Activated CD8-positive, alpha-beta T cell treated with anti-CD3 and anti-CD28 coated beads for 36 hours (primary cell): ENCODE measurements at places on chromosomes 1 and 21. TPM values are rescaled to one million over a fixed set of nuclear protein-coding genes. Genes with fewer than 3 reads are reported as not detected.

The IL22RA1 gene
- total RNA-seq = not detected

The FNDC5 gene
- not detected for total RNA-seq

The FGR gene
- 0.51 TPM for total RNA-seq

DNA sequence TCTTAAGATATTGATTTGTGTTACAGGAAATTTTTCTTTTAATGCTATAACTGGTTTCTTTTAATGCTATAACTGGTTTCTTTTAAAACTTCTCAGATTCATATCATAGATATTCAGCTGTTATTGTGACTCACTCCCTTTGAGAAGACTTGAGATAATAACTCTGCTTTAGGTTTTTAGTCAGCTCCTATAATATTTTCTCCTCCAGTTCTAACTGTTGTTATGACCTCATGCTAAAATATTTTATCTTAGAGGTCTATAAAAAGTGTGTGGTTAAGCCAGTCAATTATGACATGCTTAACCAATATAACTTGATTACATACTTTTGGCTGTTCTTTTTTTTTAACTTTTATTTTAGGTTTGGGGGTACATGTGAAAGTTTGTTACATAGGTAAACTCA is 280.2 kb downstream of the PTGER3 start:
- no peak for DNase-seq

- no peak for DNase-seq
Observed at GRCh38 chr1:109083923-109084322, 6.6 kb upstream of the TMEM167B start.

DNA sequence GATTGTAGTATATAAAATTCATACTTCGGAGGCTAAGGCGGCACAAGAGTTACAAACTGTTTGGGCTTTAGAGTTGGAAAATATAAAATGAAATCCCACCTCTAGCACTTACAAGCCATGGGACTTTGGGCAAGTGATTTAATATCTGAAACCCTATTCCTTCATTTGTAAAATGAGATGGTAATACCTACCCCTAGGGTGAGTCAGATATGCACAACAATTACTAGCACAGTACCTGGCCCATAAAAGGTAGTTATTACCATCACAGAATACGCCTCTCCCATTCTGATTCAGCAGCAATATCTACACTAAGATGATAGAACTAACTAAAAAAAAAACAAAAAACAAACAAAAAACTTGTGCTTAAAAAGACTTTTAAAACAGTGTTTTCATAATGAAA is 3.5 kb downstream of the KLHL12 start:
- no peak for DNase-seq

- DNase-seq = peak; percentile 37
Observed at GRCh38 chr1:175757381-175758015, 14.1 kb upstream of the TNR start.

DNA sequence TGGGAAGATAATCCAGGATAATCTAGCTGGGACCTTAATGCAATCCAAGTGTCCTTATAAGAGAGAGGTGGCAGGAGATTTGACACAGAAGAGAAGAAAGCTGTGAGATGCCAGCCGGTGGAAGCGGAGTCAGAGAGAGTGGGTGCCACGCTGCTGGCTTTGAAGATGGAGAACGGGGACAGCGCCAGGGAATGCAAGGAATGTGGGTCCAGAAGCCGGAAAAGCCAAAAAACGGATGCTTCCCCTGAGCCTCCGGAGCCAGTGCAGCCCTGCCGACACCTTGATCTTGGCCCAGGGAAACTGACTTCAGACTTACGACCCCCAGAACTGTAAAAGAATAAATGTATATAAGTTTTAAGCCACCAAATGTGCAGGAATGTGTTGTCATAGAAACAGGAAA is 152.6 kb downstream of the ZNF281 start:
- DNase-seq = no peak

DNA sequence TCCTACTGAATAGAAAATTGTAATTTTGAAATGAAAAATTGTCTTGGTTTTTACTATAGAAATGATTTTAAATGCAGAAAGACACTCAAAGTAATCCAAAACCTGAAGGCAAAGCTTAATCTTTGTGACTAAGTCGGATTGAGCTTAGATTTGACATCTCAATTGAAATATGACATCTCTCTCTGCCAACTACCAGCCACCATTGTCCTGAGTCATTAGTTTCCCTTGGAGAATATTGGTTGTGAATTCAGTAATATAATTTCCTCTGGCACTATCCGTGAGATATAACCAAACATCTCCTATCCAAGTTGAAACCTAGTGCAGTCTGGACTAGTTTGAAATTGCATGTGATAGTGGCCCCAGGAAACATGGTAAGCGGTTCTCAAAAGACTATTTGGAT is 37.1 kb downstream of the PLA2G4A start:
- no peak for DNase-seq

GRCh38 chr1:174931214-174931613 is 68.5 kb upstream of the CACYBP start:
- DNase-seq = no peak

GRCh38 chr1:210631399-210631798 is 302.7 kb downstream of the HHAT start:
- DNase-seq = no peak

DNA sequence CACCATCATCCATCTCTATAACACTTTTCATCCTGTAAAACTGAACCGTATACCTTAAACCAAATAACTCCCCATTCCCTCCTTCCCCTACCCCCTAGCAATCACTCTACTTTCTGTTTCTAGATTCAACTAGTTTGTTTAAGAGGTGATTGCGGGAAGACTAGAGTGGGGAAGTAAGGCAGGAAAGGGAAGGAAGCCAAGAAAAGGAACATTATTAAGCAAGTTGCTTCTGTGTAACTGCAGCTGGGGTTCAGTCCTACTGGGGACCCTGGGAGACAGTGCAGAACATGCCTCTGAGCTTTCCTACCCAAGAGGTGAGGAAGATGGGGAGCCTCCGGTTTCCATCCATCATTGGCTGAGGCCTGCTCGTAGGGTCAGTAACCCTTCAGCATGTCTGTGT is 28.9 kb upstream of the H3-3A start:
- no peak for DNase-seq

DNA sequence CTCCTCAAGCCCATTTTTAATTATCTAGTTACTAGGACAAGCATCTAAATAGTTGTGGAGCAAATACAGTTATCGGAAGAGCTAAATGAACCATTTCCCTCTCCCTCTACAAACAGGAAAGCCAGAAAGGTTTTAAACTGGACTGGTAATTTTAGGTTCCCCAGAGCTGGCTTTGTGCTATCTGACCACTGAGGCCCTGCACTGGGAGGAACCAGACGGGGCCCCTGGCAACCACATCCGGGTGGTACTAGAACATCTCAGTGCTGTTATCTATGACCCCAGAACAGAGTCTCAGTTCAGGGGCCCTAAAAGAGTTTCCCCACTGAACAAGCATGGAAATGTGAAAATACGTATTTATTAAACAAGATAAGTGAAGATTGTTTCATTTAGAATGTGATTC is 7.7 kb upstream of the RSPH1 start:
- DNase-seq = peak; percentile 57

DNA sequence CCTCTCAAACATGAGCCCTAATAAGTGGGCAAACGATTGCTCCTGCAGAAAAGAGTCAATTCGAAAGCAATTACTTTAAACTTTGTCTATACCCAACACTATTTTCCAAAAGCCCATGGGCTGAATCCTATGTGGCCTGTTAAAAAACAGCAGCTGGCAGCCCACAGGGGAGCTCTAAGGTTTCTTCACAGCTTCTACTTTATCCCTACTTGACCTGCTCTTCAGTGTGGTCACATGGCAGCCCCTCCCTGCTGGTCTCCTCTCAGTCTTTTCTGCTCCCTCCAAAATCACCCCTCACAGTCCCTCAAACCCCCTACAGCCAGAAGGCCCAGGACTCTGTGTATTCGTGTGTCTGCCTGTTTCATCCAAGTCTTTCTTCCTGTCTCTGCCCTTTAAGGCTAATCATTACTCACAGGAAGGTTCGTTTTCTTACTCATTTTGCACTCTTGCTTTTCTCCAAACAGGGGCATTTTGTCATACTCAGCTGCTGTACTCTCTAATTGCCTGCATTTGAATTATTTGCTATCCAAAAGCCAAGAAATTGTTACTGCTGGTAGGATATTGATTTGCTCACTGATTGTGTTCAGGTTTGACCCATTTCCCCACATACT is 62.4 kb upstream of the FAM3B start:
- DNase-seq = no peak

DNA sequence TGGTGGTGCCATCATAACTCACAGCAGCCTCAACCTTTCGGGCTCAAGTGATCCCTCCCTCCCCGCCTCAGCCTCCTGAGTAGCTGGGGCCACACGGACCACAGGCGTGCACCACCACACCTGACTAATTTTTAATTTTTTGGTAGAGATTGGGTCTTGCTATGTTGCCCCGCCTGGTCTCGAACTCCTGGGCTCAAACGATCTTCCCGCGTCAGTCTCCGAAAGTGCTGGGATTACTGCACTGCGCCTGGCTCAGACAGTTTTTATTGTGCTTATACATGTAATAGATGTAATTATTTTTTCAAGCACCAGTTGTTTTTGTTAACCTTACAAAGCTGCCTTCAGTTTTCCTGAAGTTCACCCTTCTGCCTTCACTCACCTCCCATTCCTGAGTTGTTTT is 38.0 kb upstream of the HMGN1 start:
- no peak for DNase-seq

GRCh38 chr1:169892927-169893644 is 610 bp downstream of the SCYL3 start:
- DNase-seq = peak; percentile 39

GRCh38 chr1:213244664-213245091 is 193.6 kb downstream of the RPS6KC1 start:
- DNase-seq = peak; percentile 13

DNA sequence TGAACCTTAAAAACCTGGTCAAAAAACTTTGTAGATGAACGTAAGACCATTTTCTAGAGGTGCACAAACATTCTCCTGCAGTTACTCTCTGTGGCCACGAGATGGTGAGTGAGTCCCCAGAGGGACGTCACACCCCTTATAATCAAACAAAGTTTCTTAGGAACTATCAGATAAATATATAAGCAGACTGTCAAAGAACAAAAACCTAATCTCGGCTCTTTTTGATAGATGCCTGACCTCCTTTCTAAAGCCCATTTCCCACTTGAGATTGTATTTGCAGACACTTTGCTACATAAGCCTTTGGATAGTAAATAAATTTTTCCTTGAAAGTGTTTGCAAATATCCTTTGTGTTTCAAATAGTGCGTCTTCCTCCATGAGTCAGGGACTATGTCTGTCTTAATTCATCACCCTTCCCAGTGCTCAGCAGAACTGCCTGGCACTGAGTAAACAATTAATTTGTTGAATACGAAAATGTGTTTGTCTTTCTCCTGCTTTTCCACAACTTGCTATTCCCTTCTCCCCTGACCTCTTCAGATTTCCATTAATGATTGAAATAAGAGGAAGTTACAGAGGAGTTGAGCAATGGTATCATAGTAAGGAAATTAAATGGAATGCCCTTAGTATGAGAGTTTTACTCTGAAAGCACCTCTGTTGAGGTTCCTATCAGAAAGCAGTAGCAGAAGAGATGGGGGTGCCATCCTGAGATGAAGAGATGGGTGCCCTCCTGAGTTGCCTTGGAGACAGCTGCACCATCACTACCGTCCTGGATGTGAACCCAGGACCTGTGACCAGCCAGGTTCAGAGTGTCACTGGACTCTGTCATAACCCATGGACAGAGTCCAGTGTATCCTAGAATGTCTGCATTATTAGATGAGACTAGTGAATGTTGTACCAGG is 57.8 kb upstream of the RAVER2 start:
- peak; percentile 34 for DNase-seq

DNA sequence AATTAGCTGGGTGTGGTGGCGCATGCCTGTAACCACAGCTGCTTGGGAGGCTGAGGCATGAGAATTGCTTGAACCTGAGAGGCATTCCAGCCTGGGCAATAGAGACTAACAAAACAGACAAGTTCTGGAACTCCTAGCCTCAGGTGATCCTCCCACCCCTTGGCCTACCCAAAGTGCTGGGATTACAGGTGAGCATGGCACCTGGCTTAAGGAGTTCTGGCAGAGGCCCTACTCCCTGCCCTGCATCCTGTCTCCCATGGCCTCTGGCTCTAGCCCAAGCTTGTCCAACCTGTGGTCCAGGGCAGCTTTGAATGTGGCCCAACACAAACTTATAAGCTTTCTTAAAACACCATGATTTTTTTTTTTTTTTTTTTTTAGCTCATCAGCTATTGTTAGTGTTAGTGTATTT is 20.4 kb downstream of the TOMM20 start:
- DNase-seq = no peak

GRCh38 chr1:180498594-180498993 is 3.8 kb downstream of the ACBD6 start:
- DNase-seq = no peak

DNA sequence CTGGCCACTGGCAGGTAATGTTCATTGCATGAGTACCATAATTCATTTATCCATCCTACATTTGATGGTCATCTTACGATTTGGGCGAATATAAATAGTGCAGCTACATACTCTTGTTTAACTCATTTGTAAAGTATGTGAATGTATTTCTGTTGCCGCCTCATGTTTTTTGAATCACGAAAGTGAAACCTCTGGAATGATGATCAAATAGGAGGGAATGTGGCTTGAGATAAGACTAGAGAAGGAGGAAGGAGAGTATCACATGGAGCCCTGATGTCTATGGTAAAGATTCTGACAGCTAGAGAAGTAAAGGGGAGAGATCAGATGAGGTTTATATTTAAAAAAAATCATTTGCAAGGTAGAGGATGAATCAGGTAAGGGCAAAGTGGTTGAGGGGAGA is 8.0 kb downstream of the MRPS14 start:
- DNase-seq = no peak

- peak; percentile 63 for DNase-seq
Observed at GRCh38 chr1:160618763-160619274, 28.0 kb downstream of the SLAMF1 start.

DNA sequence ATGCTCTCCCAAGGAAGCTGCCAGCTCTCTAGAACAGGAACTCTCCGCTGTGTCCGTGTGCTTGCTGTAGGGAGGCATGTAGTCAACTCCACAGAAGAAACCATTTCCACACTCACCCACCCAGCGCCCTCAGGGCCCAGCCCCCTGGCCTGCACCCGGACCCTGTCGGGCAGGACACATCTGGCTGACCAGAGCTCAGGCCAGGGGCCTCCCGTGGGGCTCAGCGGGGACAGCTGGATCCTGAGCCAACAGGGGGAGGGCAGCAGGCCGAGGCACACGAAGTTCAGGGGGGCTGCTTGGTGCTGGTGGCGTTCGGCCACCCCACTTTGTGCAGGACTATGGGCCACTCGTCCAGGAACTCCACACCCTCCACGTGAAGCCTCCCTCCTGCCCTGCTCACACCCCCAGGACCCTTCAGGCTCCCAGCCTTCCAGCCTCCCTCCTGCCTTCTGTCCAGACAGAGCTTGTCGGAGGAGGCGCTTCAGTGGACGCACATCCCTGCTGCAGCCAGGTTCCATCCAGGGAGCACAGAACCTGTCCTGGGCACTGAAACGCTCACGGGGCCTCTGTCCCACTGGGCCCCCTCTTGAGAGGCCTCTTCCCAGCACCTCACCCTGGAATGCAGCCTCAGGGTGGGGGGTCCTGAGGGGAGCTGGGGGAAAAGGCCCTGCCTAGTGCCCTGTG is 15.0 kb upstream of the FAAP20 start:
- DNase-seq = no peak

DNA sequence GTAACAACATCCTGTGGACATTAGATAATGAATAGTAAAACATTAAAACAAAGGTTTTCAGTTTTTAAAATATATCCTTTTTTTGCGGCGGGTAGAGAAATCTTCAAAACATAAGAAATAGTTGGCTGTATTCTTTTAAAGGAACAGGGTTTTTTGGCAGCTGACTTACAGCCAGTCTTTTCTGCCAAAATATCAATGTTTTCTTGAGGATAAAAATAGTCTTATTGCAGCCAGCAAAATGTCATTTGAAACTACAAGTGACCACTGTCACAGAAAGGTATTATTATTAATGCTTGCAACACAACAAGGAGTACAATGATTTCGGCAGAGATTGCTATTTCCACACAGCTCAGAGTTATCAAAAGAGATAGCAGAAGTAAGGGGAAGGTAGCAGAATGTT is 21.4 kb downstream of the OLFM3 start:
- no peak for DNase-seq
